ENCODE measurements at places on chromosomes 7 and 10. TPM values are rescaled to one million over a fixed set of nuclear protein-coding genes. Genes with fewer than 3 reads are reported as not detected.

C7orf57 gene
- 1.4 TPM for total RNA-seq

LANCL2 gene
- 29.1 TPM for total RNA-seq

IL6 gene
- 14.3 TPM for total RNA-seq

TWIST1 gene
- 32.0 TPM for total RNA-seq

CARD11 gene
- total RNA-seq: not detected

LRRC4 gene
- not detected for total RNA-seq

All from RPMI7951 (cell line).